ENCODE measurements at places on chromosomes 11 and 22. TPM values are rescaled to one million over a fixed set of nuclear protein-coding genes. Genes with fewer than 3 reads are reported as not detected.

The FGF3 gene
- total RNA-seq, result not detected

The MIAT gene
- 58.7 TPM for total RNA-seq

The P2RY2 gene
- not detected for total RNA-seq

The GRM5 gene
- 0.02 TPM for total RNA-seq

The SLC1A2 gene
- total RNA-seq, result not detected

The RAB36 gene
- total RNA-seq, result 0.31 TPM

The KRTAP5-2 gene
- total RNA-seq, result not detected

The SYT9 gene
- total RNA-seq, result not detected

The IGLL1 gene
- total RNA-seq, result not detected

- H3K4me3 ChIP-seq, result no peak overlapping the region
- H3K27me3 ChIP-seq, result no peaks in the 10 kb centered on the region
- no peak overlapping the region for H3K27ac ChIP-seq
- DNase-seq, result no peak
- H3K36me3 ChIP-seq, result no peaks in the 10 kb centered on the region
Observed at GRCh38 chr11:102485095-102485722, 32.6 kb upstream of the TMEM123 start.

GRCh38 chr11:12803086-12803826, 129.0 kb downstream of the TEAD1 start:
- H3K36me3 ChIP-seq, result no peaks in the 10 kb centered on the region
- H3K4me1 ChIP-seq, result no peaks in the 10 kb centered on the region
- no peak overlapping the region for H3K27ac ChIP-seq
- H3K4me3 ChIP-seq, result no peak overlapping the region

DNA sequence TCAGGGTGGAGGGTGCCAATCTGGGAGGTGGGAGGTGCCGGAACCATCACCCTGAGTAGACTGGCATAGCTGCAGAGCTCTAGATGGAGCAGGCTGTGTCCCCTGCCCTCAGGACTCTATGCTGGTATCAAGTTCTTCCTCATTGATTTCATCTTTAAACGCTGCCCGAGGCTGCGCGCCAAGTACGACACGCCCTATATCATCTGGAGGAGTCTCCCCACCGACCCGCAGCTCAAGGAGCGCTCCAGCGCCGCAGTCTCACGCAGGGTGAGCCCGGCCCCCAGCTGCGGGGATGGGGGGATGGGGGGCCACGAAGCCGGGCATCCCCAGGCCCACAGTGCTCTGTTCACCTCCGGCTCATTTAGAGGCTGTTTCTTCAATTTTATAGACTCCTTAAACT, 52.5 kb downstream of the GRAMD4 start:
- H3K4me3 ChIP-seq, result no peak overlapping the region
- peaks cover 18% of the 10 kb centered on the region for H3K36me3 ChIP-seq
- no peaks in the 10 kb centered on the region for H3K27me3 ChIP-seq
- no peak for DNase-seq
- H3K4me1 ChIP-seq, result peaks cover 41% of the 10 kb centered on the region
- H3K27ac ChIP-seq, result peak overlapping the region; percentile 98

- DNase-seq, result no peak
- H3K4me3 ChIP-seq, result no peak overlapping the region
- H3K4me1 ChIP-seq, result no peaks in the 10 kb centered on the region
- no peaks in the 10 kb centered on the region for H3K27me3 ChIP-seq
- no peak overlapping the region for H3K27ac ChIP-seq
- no peaks in the 10 kb centered on the region for H3K36me3 ChIP-seq
Observed at GRCh38 chr11:121105481-121106195, 4.6 kb downstream of the TECTA start.

DNA sequence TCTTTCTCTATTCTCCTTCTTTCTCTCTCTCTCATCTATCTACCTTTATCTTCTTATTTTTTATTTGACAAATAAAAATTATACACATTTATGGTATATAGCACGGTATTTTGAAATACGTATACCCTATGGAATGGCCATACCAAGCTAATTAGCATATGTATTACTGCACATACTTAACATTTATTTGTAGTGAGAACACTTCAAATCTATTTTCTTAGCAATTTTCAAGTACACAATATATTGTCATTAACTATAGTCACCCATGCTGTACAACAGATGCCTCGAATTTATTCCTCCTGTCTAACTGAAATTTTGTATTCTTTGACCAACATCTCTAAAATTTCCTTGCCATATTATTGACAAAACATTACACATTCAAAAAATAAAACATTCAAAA, 447.1 kb downstream of the MIAT start:
- no peaks in the 10 kb centered on the region for H3K36me3 ChIP-seq
- H3K4me1 ChIP-seq, result no peaks in the 10 kb centered on the region
- DNase-seq, result no peak
- H3K27ac ChIP-seq, result no peak overlapping the region
- no peak overlapping the region for H3K4me3 ChIP-seq

DNA sequence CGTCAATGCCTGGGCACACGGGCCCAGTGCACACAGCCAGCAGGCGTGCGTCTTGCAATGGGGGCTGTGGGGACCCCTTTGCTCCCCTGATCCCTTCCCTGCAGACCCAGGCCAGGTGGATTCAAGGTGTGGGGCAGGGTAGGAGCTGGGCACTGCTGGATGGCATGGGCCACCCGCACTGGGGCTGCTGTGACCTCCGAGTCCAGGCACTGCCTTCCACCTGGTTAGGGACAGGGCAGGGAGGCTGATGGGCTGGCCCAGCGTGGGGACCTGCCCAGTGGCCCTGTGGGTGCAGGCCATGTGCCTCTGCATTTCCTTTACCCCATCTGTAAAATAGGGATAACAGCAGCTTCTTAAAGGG, 22.9 kb downstream of the KCNQ1 start:
- H3K4me3 ChIP-seq, result no peak overlapping the region
- no peak for DNase-seq
- no peaks in the 10 kb centered on the region for H3K36me3 ChIP-seq
- H3K27me3 ChIP-seq, result no peaks in the 10 kb centered on the region
- no peak overlapping the region for H3K27ac ChIP-seq
- peaks cover 38% of the 10 kb centered on the region for H3K4me1 ChIP-seq

- H3K4me3 ChIP-seq, result no peak overlapping the region
- H3K27me3 ChIP-seq, result peaks cover 1% of the 10 kb centered on the region
- peak overlapping the region; percentile 69 for H3K27ac ChIP-seq
- peak; percentile 87 for DNase-seq
Observed at GRCh38 chr22:30390974-30391691, 3.9 kb upstream of the RNF215 start.

DNA sequence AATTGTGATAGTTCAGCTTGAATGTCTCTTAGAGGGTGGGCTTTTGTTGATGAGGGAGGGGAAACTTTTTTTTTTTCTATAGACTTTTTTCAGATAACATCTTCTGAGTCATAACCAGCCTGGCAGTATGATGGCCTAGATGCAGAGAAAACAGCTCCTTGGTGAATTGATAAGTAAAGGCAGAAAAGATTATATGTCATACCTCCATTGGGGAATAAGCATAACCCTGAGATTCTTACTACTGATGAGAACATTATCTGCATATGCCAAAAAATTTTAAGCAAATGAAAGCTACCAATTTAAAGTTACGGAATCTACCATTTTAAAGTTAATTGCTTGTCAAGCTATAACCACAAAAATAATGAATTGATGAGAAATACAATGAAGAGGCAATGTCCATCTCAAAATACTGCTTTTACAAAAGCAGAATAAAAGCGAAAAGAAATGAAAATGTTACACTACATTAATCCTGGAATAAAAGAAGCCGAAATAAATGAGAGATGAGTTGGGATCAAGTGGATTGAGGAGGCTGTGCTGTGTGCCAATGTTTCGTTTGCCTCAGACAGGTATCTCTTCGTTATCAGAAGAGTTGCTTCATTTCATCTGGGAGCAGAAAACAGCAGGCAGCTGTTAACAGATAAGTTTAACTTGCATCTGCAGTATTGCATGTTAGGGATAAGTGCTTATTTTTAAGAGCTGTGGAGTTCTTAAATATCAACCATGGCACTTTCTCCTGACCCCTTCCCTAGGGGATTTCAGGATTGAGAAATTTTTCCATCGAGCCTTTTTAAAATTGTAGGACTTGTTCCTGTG, 3.9 kb downstream of the MALAT1 start:
- H3K4me1 ChIP-seq, result peaks cover 35% of the 10 kb centered on the region
- H3K27ac ChIP-seq, result no peak overlapping the region
- peaks cover 14% of the 10 kb centered on the region for H3K27me3 ChIP-seq
- H3K4me3 ChIP-seq, result no peak overlapping the region
- no peak for DNase-seq

DNA sequence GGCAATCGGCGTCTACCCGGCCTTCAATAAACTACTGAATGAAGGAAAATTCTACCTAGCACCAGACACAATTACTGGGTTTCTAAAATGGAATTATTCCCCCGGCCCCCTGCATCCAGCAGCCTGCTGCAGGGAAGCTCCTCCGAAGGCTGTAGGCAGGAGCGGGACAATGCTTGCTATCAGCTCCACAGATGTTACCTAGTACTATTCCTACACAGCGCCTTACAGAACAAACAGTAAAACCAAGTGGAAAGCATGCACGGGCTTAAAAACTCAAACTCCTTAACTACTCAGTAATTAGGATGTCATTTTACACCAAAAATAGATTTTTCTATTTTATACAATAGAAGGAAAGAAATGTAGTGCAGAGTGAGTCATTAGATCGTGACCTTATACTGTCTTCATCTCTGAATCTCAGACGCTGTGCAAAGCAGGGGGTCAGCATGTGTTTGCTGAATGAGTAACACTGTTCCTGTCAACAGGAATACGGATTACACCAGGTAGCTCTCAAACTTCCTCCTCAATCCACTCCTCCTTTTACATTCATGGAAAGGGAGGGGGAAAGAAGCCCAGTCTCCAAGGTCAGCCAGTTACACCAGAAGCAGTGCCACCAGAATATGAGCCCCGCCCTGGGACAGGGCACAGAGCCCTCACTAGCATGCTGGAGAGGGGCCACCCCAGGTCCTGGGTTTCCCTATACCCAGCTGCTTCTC, 74.9 kb downstream of the PACSIN2 start:
- no peak for DNase-seq
- H3K27ac ChIP-seq, result no peak overlapping the region
- peaks cover 1% of the 10 kb centered on the region for H3K36me3 ChIP-seq

- H3K4me1 ChIP-seq, result peaks cover 2% of the 10 kb centered on the region
- H3K27me3 ChIP-seq, result peaks cover 9% of the 10 kb centered on the region
- peak; percentile 66 for DNase-seq
- no peak overlapping the region for H3K4me3 ChIP-seq
- no peak overlapping the region for H3K27ac ChIP-seq
Observed at GRCh38 chr22:45553351-45554039, 50.8 kb downstream of the FBLN1 start.

DNA sequence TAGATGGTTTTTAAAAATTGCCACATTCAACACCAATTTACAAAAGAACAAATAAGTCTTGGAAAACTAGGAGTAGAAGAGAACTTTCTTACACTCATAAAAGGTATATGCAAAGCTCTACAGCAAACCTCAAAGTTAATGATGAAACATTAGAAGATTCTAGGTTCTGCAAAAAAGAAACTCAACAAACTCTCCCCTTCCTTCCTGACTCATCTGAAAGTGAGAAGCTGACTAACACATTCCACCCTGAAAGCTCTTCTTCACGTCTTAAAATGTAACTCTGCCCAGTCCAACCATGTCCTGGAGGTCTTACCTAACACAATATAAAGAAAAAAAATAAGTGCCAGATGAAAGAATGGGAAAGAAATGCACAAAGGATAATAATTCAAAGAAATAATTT, 218.9 kb upstream of the ISX start:
- peaks cover 2% of the 10 kb centered on the region for H3K4me1 ChIP-seq
- no peak overlapping the region for H3K4me3 ChIP-seq
- H3K27ac ChIP-seq, result no peak overlapping the region
- DNase-seq, result no peak
- peaks cover 10% of the 10 kb centered on the region for H3K27me3 ChIP-seq
- H3K36me3 ChIP-seq, result no peaks in the 10 kb centered on the region

- H3K27ac ChIP-seq, result no peak overlapping the region
- H3K4me3 ChIP-seq, result no peak overlapping the region
- no peaks in the 10 kb centered on the region for H3K27me3 ChIP-seq
- H3K36me3 ChIP-seq, result no peaks in the 10 kb centered on the region
- no peaks in the 10 kb centered on the region for H3K4me1 ChIP-seq
Observed at GRCh38 chr11:106706355-106706754, 311.9 kb downstream of the GUCY1A2 start.

DNA sequence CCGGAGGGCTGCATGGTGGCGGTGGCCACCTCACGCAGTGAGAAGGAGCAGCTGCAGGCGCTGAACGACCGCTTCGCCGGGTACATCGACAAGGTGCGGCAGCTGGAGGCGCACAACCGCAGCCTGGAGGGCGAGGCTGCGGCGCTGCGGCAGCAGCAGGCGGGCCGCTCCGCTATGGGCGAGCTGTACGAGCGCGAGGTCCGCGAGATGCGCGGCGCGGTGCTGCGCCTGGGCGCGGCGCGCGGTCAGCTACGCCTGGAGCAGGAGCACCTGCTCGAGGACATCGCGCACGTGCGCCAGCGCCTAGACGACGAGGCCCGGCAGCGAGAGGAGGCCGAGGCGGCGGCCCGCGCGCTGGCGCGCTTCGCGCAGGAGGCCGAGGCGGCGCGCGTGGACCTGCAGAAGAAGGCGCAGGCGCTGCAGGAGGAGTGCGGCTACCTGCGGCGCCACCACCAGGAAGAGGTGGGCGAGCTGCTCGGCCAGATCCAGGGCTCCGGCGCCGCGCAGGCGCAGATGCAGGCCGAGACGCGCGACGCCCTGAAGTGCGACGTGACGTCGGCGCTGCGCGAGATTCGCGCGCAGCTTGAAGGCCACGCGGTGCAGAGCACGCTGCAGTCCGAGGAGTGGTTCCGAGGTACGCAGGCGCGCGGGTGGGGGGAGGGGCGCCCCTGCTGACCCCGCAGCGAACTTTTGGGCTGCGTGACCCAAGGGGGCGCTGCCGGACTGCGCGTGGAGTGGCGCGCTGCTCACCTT, 670 bp downstream of the NEFH start:
- H3K27ac ChIP-seq, result no peak overlapping the region
- H3K27me3 ChIP-seq, result peaks cover 38% of the 10 kb centered on the region
- H3K36me3 ChIP-seq, result no peaks in the 10 kb centered on the region
- peak; percentile 67 for DNase-seq
- peak overlapping the region; percentile 56 for H3K4me3 ChIP-seq

- H3K4me1 ChIP-seq, result no peaks in the 10 kb centered on the region
- H3K36me3 ChIP-seq, result no peaks in the 10 kb centered on the region
- H3K4me3 ChIP-seq, result no peak overlapping the region
- H3K27me3 ChIP-seq, result peaks cover 19% of the 10 kb centered on the region
- no peak overlapping the region for H3K27ac ChIP-seq
- no peak for DNase-seq
Observed at GRCh38 chr11:45652781-45653180, 12.6 kb downstream of the CHST1 start.

DNA sequence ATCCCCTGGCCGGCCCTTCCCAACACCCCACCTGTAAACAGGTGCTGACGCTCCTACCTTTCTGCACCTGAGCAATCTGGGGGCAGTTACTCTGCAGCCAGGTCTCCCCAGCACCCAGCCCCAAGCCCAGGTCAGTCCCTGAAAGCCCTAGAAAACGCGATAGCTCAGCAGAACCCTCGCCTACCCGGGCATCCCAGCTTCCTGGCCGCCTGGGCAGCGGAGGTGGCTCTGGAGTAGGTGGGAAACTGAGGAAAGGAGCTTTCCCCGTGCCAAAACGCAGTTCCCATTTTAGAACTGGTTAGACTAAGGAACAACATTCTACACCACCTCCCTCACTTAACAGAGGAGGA, 445 bp downstream of the SYTL2 start:
- H3K4me1 ChIP-seq, result peaks cover 28% of the 10 kb centered on the region
- H3K27me3 ChIP-seq, result peaks cover 3% of the 10 kb centered on the region
- H3K4me3 ChIP-seq, result peak overlapping the region; percentile 75
- H3K36me3 ChIP-seq, result no peaks in the 10 kb centered on the region

Data from activated CD4-positive, alpha-beta memory T cell treated with anti-CD3 and anti-CD28 coated beads for 36 hours (primary cell).